Right ventricle myocardium inferior (tissue), 1 donor: ENCODE measurements at places on chromosomes 2 and 18. TPM values are rescaled to one million over a fixed set of nuclear protein-coding genes. Genes with fewer than 3 reads are reported as not detected.

DNA sequence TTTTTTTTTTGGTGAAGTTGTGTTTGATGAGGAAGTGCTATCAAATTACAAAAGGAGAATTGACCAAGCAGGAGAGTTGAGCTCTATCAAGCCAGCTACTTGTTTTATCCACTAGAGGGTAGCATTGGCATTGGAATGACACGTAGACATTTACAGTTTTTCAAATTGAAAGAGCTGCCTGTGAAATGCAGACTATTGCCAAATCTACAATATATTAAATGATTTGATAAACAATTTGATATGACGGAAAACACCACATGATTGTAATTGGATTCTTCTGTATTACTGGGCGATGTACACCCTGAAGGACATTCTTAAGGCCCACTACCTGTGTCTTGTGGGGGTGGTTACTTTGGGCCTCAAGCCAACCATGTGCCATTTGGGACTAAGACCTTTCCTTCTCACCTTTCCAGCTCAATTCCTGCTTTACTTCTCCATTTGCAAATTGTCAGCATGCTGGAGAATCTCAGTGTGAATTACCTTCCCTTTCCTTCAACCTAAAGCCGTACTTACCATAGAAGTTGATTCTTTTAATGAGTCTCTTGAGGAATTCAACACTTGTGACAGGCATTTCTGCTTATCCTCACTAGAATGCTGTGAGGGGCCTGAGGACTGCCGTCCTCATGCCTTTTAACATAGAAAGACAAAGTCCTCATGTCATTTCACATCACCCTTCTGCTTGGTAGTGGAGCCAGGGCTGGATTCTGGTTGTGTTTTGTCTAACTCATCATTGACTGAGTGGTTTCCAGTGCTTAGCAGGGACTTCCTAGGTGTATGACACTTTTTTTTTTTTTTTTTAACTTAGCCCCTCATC is 134.8 kb upstream of the THUMPD2 start:
- no peak for DNase-seq

DNA sequence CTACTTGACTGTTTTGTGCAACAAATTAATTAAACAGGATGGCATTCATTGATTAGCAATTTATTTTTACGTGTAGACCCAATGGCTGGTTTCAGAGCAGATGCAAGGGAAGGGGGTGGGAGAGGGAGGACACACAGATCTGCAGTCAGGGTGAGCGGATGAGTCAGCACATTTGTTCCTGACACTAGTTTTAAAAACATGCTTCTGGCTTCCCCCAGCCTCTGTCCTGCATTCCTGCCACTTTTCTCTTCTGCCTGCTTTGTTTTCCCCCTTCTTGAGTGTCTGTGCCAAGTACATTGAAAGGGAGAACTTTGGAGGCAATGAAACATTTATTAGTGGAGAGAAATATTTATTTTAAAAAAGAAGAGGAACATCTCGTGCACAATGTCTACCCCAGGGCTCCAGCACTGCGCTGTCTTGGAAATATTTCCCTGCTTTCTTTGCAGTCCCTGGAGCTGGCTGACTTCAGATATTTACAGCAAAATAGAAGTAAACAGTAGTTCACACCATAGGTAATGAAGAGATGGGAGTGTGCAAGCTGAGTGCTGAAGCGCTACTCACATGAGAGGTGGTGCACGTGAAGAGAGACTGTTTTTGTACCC is 52.2 kb downstream of the NRP2 start:
- DNase-seq, result no peak

DNA sequence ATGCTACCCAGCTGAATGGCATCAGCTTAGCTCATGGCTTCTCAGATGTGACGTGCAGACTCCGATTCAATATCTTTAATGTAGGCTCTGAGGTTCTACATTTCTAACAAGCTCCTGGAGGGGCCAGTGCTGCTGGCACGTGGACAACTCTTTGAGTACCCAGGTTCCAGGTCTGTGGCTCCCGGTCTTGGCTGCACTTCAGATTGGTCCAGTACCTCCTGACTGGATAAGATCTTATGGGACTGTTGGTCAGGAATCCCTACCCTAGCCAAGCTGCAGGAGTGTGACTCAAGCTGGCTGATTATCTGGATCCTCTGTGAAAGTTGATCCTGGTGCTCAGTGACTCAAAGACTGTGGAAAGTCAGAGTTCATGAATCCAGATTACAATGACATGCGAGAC is 222.1 kb downstream of the ANKRD30B start:
- DNase-seq, result no peak

GRCh38 chr2:28063492-28063962 is 173.0 kb downstream of the BABAM2 start:
- no peak for DNase-seq

GRCh38 chr2:135227386-135227785 is 175.3 kb downstream of the RAB3GAP1 start:
- no peak for DNase-seq

GRCh38 chr2:182410120-182410519 is 16.7 kb downstream of the PDE1A start:
- no peak for DNase-seq

GRCh38 chr2:186959486-186959885 is 110.5 kb upstream of the ZSWIM2 start:
- DNase-seq, result no peak

GRCh38 chr2:11446733-11447248 is 19.2 kb downstream of the E2F6 start:
- DNase-seq, result no peak

GRCh38 chr2:101193033-101193626 is 41.9 kb upstream of the TBC1D8 start:
- no peak for DNase-seq

DNA sequence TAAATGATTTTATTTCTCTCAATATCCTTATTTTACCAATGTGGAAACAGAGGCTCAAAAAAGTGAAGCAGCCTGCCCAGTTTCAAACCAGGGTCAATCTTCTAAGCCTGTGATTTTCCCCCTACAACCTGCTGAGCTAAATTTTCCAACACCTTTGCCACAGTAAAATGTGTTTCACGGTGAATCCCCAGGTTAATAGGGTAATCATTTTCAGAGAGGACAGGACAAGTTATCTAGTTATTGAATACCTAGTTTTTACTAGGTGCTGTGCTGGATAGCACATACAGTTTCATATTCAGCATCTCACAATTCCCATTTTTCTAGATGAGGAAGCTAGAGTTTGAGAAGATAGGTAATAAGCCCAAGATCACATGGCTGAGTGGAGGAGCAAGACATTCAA is 236.6 kb downstream of the PTH2R start:
- no peak for DNase-seq

- no peak for DNase-seq
Observed at GRCh38 chr2:164868563-164869419, 27.2 kb upstream of the COBLL1 start.

DNA sequence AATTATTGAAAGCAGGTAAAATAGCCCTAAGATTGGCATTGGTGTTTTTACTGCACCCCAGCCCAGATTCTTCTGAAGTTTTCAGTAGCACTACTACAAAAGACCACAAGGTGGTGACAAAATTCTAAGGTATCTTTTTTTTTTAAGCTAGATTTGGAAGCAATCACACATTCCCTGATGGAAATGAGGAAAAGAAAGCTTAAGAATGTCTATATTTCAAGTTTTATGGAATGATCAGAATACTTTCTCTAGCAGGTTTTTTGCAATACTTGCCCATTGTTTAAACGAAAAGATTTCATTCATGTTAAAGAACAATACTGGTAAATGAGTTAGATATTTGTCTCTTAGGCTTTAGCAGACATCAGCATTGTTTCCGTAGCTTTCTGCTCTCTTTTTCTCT is 32.1 kb upstream of the ZNF638 start:
- no peak for DNase-seq

DNA sequence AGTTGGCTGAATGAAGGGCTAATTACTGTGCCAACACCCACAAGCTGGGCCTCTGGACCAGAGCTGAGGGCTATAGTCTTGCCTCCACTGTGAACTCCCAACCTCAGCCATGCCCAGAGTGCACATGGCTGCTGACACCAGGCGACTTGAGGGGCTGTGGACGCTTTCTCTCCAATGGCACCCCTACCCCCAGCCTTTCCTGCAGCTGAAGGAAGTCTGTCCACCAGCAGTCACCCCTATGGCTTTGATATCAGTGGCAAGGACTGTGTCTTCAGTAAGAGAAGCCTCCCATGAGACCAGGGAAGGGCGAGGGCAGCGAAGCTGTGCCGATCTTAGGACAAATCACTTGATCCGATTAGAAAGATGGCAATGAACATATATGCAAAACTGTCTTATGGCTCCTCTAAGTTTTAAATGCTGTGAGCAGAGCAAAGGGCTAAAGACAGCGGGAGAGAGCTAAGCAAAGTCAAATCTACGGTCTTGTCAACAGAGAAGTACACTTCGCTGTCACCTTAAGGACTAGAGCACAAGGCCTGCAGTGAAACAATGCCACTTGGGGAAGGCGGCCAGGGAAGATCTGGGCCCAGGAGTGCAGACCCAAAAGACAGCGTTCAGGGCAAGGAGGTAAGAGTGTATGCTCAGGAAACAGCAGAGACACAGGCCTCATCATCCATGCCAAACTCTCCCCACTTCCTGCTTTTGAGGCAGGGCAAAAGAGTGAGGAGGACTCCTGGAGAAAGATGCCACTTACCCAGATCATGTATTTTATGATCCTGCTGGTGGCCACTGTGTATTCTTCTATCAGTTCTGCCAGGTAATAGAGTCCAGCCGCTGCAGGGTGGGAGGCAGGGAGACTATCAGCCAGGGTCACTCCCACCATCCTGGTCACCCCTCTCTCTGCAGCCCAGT is 1.5 kb downstream of the TEX261 start:
- DNase-seq, result no peak

- no peak for DNase-seq
Observed at GRCh38 chr18:354003-354402, 86.2 kb upstream of the THOC1 start.

GRCh38 chr2:27242614-27242951 is 20.3 kb downstream of the SLC30A3 start:
- no peak for DNase-seq

- DNase-seq, result no peak
Observed at GRCh38 chr2:10935953-10936942, 24.5 kb downstream of the KCNF1 start.

GRCh38 chr2:71804281-71804751 is 343.3 kb downstream of the CYP26B1 start:
- no peak for DNase-seq

DNA sequence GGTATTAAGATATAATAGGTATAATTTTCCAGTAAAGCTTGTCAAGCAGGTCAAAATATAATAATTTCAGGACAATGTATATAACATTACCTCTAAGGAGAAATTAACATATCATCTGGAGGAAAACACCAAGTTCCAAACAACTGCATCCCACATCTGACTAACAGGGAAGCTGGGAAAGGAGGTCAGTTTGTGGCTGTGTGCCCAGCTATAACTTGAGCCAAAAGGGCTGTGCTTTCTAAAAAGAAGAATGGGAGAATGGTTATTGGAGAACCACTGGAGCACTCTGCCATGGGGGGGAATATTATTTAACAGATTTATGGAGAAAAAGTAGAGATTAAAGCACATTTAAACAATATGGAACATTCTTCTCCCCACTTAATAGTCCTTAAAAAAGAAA is 390.6 kb upstream of the PKDCC start:
- no peak for DNase-seq

DNA sequence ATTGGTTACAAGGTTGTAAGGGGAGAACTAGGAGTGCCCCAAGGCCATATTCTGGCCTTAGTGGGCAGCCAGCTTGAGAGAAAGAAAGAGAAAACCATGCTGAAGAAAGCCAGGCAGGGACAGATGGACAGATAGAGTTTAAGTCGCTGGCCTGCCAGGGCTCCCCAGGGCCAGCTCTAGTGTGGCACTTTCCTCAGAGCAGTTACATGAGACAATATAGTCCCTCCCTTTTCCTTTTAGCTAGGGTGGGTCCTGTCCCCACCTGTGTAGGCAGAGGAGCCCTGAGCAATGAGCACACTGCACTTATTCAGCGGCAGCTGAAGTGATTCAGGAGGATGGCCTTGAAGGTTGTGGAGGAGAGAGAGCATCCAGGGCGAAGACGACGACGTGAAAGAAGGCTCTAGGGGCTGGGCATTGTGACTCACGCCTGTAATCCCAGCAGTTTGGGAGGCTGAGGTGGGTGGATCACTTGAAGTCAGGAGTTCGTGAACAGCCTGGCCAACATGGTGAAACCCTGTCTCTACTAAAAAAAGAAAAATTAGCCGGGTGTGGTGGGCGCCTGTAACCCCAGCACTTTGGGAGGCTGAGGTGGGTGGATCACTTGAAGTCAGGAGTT is 152.0 kb upstream of the SLC1A4 start:
- no peak for DNase-seq

GRCh38 chr18:23994361-23994902 is 20.1 kb upstream of the TTC39C start:
- peak; percentile 65 for DNase-seq

GRCh38 chr18:64219517-64219916 is 70.6 kb upstream of the LINC00305 start:
- no peak for DNase-seq

Gene CHRNG
- total RNA-seq, result not detected

Gene CPS1
- total RNA-seq, result 3.0 TPM

Gene RIOK3
- total RNA-seq, result 49.3 TPM

Gene NAT8
- not detected for total RNA-seq

Gene GATA6
- total RNA-seq, result 56.3 TPM

Gene UGT1A8
- not detected for total RNA-seq

Gene DIPK1C
- total RNA-seq, result 4.6 TPM

Gene MOGAT1
- 0.38 TPM for total RNA-seq

Gene MOCOS
- total RNA-seq, result 0.38 TPM

Gene CDH2
- total RNA-seq, result 293 TPM

Gene KIF5C
- 0.87 TPM for total RNA-seq
